ENCODE measurements at places on chromosomes 6 and 20. TPM values are rescaled to one million over a fixed set of nuclear protein-coding genes. Genes with fewer than 3 reads are reported as not detected.

CDSN gene
- total RNA-seq, result not detected

PLA2G7 gene
- 0.10 TPM for total RNA-seq

TTI1 gene
- total RNA-seq, result 12.9 TPM

NFYA gene
- total RNA-seq, result 28.2 TPM

SYTL3 gene
- 4.4 TPM for total RNA-seq

GRCh38 chr6:72788188-72788587 lies 166.3 kb downstream of the KCNQ5 start:
- no peak for DNase-seq

DNA sequence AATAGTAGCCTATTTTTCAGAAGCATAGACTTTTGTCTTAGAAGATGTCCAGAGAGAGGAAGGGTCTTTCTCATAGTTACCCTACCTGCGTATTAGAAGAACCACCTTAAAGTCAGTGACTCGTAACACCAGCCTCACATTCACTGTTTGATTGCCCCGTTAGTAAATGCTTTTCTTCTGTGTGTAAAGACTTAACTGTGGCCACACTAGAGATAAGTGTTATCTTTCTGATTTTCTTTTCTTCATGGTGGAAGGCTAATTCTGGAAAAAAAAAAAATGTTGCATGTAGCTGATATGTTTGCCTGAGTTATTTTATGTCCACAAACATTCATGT lies 83.9 kb downstream of the SAMD3 start:
- no peak for DNase-seq

- no peak for DNase-seq
Measured at GRCh38 chr6:65259059-65259458, 448.0 kb downstream of the EYS start.

DNA sequence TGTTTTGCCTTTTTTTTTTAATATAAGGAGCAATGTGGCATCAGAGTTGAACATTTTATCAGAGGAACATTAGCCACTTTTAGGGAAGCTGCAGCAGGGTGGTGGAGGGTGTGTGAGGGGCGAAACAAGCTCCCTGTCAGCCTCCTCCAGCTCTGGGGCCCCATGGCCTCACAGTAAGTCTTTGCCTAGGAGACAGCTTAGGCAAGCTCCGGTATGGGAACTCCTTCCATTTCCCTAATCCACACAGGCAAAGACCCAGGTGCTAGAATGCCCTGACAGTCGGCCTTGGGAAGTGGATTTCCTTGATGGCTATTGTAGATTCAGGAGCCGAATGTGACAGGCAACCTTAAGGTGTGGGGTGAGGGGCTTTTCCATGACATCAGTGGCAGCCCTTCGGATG lies 862 bp downstream of the PRND start:
- no peak for DNase-seq

DNA sequence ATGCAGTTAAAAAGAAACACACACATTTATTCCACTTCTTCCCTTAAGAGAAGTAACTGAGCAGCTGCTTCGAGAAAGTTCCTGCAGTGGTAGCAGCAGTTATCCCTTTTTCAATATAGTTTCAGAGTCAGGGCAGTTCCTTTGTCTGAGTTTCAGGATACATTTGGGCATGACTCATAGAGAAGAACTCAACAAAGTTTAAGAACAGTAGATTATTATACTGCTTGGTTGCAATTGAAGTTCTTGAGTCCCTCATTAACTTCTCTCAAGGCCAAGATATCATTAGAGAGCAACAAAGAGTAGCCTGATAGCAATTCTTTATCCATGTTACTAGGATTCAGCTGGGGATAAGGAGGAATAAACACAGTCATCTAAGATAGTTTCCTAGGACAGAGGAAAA lies 54.4 kb downstream of the TPD52L1 start:
- no peak for DNase-seq

- no peak for DNase-seq
Measured at GRCh38 chr6:125728739-125729138, 20.7 kb upstream of the HEY2 start.

DNA sequence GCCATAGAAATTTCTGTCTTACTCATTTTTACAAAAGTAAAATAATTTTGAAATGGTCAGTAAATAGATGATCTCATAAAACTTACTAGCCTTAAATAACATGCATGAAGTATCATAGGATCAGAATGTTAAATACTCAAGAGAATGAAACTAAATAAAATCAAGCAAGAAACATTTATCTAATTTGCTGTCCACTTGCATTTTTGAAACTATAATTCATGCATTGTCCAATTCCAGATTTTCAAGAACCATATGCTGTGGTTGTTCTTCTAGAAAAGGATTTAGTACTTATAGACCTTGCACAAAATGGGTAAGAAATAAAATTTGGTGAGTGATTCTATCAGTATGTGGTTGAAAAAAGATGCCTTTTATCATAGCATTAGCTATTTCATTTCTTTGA lies 107.0 kb downstream of the STXBP5 start:
- no peak for DNase-seq

- no peak for DNase-seq
Measured at GRCh38 chr6:110814102-110815014, 911 bp downstream of the CDK19 start.

DNA sequence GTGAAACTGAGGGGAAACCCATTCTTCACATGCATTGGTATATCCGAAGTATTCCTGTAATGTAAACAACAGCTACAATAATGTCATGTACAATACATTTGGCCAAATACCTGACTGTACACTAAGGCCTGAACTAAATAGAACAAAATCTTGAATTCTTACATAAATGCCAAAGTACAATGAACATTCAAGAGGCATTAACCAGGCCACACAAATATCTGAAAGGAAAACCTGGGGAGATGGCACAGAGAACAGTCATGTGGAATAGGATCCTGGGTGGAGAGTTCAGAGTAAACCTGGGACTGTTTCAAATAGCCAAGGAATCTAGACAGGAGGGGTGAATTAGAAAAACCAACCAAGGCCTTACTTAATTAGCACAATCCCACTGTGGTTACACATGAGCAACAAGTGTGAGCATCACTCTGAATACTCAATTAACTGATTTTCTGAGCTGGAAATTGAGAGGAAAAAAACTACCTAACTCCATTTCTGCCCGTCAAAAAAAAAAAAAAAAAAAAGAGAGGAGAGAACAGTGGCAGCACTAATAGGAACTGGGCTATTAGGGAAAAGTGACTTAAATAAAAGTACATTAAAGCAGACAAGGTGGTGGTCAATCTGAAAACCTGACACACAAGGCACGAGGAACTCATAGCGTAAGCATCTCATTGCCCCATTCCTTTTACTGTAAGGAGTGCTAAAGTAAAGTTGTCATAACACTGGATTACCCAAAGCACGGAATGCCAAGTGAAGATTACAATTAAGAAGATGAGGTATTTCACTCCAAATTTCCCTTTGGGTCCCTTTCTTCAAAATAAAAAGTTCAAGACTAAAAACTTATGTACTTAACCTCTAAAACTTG lies 10.9 kb downstream of the SNX5 start:
- no peak for DNase-seq

DNA sequence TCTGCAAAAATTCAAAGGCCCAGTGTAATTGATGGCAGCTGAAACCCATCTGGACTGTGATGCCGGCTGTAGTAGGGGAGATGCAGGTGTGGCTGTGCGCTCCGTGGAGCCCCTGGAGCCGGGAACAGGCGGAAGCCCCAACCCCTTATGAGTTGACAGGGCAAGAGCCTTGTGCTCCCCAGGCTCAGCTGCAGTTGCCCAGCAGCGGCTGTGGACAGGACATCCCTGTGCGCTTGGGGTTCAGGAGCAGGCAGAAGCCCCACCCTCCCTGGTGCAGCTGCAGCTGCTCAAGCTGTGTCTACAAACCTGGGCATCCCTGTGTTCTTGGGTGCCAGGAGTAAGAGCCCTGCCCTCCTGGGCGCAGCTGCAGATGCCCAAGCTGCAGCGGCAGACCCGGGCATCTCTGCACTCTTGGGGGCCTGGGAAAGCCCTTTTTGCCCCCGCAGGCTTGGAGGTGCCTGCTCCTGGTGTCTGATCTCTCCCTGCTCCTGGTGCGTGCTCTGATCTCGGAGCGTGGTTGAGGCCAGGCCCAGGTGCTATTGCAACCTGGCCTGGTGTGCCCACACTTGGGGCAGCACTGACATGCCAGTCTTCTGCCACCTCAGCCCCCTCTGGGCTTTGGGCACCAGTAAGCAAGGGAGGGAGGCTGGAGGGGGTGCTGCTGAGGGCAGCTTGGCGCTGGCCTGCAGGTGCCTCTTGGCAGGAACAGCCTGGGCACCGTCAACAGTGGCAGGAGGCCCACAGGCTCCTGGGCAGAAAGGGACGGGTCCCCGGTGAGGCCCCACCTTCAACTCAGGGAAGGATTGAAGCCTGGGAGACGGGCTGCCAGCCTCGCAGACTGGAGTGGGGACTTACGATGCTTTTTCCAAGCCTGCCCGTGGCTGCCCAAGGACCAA lies 30.3 kb downstream of the OR2J2 start:
- DNase-seq, result no peak

DNA sequence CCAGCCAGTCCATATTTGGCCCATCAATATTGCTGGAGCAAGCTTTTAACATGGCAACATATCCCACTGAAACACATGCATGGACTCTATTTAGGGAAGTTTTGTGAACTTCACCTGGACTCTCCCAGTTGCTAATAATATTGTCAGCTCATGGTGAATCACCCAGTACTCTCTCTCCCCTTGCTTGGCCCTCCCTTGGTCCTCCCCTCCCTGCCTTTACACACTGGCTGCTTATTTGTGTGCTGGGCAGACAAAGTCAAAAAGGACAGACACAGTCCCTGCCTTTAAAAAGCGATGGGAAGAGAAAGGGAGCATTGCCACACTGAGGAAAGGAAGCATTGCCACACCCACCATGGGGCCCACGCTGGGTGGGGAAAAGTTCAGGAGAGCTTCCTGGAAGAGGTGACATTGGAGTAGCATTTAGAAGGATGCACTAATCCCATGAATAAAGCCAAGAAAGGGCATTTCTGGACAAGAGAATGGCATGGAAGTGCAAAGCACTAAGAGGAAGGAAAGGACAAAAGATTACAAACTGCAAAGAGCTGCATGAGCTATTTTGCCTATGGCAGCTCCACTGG lies 143.4 kb upstream of the EXOC2 start:
- no peak for DNase-seq

- no peak for DNase-seq
Measured at GRCh38 chr6:71608646-71609045, 277.7 kb upstream of the RIMS1 start.

- no peak for DNase-seq
Measured at GRCh38 chr6:156065849-156066248, 610.2 kb upstream of the NOX3 start.

DNA sequence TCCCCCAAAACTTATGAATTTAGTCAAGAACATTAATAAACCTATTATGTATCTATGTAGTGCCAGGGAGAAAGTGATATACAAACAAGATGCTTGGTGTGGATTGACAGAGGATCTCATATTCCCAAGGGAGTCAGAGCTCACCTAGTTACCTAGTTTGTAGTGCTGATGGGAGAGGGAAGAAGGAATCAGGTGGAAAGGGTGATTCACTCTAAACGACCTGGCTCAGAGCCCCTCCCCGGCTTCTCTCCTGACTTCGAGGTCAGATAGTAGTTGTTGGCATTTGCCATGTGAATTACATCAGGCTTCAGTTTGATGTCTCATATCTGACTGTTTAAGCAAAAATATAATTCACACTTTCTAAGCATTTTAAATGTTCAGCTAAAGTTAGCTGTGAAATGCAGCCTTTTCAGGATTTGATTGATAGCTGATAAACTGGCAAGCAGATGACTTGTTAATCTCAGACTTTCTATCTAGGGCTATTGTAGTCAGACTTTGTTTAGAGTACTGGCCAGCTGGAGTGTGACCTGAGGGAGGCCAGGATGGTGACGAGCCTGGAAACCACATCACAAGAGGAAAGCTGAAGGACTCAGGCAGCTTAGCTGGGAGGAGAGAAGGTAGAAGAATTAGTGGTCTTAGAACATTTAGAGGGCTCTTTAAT lies 123.7 kb downstream of the AKAP7 start:
- DNase-seq, result no peak

GRCh38 chr6:110285306-110286060 lies 72.7 kb downstream of the METTL24 start:
- no peak for DNase-seq

DNA sequence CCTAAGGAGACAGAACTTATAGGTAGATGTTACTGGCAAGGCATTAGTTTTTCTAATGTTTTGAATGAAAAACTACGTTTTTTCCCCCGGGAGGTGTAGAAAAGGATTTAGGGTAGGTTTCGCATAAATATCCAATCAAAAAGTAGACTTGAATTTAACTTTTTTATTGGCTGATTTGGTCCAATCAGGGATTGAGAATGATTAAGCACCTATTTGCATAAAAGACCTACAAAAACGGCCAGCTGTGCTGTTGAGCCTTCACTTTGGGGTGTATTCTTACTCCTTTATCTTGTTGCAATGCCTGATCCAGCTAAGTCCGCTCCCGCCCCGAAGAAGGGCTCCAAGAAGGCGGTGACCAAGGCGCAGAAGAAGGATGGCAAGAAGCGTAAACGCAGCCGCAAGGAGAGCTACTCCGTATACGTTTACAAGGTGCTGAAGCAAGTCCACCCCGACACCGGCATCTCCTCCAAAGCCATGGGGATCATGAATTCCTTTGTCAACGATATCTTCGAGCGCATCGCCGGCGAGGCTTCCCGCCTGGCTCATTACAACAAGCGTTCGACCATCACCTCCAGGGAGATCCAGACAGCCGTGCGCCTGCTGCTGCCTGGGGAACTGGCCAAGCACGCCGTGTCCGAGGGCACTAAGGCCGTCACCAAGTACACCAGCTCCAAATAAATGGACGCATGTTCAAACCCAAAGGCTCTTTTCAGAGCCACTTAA lies 113.5 kb upstream of the BTN3A2 start:
- no peak for DNase-seq

DNA sequence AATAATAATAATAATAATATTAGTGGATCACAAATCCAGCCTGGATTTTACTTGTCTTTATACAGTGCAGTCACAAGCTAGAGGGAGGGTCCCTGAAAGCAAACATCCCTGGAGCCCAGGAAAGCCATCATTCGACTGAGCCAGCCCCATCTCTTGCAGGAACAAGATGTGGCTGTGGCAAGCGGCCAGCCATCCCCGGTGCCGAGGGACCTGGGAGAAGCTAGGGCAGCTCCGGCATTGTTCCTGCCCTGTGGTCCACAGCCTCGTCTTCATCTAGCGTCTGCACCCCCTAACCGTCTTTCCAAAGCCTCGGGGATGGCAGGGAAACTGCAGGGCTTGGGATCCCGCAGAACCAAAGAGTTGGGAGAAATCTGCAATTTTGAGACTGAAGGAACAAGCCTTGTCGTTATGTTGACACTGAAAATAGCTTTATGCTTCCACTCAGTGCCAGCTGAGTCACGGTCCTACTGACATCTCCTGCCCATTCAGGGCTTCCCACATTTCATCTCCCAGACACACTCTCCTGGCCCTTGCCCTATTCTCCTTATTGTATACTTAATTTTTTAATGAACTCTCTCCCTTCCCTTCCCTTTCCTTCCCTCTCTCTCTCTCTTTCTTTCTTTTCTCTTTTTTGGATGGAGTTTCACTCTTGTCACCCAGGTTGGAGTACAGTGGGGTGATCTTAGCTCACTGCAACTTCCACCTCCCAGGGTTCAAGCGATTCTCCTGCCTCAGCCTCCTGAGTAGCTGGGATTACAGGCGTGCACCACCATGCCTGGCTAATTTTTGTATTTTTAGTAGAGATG lies 62.5 kb upstream of the ZNFX1 start:
- no peak for DNase-seq

All from glomerular endothelial cell (primary cell).